ENCODE measurements at places on chromosomes 11 and 22. TPM values are rescaled to one million over a fixed set of nuclear protein-coding genes. Genes with fewer than 3 reads are reported as not detected.

The KDM4D gene
- 0.68 TPM for total RNA-seq

The DDI1 gene
- not detected for total RNA-seq

The OR52N4 gene
- total RNA-seq = not detected

The GGTLC3 gene
- total RNA-seq = not detected

The PRRG4 gene
- 22.9 TPM for total RNA-seq

The MACROD1 gene
- 35.7 TPM for total RNA-seq

The C11orf52 gene
- total RNA-seq = 6.2 TPM

The HIC2 gene
- total RNA-seq = 7.7 TPM

The CEP57 gene
- total RNA-seq = 58.7 TPM

The HBD gene
- total RNA-seq = not detected

The CNTN5 gene
- total RNA-seq = not detected

The MAPK12 gene
- total RNA-seq = 21.1 TPM

The OR4D5 gene
- total RNA-seq = not detected

The PLXNB2 gene
- 298 TPM for total RNA-seq

The CREB3L1 gene
- total RNA-seq = not detected

The RAB38 gene
- total RNA-seq = 6.3 TPM

The OR56B1 gene
- total RNA-seq = not detected

The PNPLA5 gene
- not detected for total RNA-seq

The AGBL2 gene
- total RNA-seq = 3.2 TPM

The CCDC89 gene
- total RNA-seq = 0.26 TPM
